Sciatic nerve (tissue), 2 donors: ENCODE measurements at places on chromosomes 4 and X.

DNA sequence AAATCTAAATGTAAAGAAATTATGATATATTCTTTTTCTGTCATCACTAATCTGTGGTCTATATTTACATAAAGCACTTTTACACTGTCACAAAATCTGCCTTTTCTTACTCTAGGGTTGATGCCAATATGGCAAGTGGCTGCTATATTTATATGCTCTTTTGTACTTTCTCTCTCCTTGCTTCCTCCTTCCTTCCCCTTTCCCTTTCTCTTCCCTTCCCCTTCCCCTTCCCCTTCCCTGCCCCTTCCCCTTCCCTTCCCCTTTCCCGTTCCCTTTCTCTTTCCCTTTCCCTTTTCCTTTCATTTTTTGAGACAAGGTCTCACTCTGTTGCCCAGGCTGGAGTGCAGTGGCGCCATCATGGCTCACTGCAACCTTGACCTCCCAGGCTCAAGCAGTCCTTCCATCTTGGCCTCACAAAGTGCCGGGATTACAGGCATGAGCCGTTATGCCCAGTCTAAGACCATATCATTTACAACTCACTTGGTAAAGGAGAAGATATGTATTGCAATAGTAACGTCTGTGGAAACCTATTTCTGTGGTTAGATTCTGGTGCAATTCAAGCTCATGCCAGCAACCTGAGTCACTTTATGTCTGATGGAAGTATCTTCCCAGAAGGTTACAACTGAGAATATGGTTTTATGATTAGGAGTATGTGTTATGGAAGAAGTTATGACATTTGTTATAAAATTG, 13.9 kb upstream of the PLAC8 start:
- no peak for DNase-seq

GRCh38 chr4:181741513-181741912, 501.7 kb upstream of the TENM3 start:
- no peak for DNase-seq

DNA sequence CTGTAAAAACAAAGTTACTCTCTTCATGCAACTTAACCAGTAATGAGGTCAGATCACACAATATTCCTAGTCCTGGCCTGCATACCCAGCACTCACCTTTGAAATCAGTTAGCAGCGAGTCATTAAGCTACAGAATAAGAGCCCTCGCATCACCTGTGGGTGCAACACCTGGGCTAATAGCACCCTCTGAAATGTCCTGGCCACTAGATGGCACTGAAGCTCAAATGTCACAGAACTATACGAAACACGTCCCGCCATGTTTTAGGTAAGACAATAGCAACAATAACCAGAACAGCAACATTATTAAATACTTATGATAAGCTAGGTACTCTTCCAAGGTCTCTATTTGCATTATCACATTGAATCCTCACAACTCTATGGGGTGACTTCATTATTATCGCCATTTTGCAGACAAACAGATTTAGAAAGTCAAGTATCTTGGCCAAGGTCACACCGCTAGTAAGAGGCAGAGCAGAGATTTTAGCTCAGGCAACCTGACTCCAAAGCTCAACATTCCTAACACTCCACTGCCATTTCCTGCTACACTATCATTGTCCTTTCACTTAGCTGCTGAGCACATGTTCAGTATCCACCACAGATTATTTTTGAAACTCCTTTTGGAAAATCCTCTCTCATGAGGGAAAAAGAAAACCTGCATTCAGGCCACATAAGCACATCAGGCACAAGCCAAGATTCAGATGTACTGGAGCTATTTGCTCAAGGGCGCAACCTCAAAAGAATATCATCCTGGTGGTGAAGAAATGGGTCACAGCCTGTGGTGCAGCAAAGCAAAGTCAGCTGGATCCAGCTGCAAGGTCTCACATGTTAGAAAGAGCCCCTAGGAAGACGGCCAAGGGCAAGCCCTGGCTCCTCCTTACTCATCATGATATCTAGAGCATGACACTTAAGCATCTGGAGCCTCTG, 59.5 kb upstream of the KDR start:
- no peak for DNase-seq

DNA sequence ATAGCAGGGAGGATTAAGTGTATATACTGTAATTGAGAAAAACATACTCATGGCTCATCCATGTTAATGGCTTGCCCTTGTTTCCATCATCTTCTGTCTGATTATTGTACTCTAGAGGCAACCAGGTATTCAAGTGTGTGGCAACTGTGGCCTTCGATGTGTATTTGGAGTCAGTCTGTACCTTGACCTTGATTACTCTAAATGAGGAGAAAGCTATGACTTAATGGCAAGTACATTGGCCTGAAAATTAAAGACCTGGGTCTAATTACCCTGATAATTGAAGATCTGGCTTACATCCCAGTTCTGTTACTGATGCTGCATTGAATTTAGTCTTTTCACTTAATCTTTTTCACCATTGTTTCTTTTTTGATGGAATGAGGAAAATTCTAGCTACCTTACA, 409.2 kb downstream of the CCSER1 start:
- no peak for DNase-seq

GRCh38 chr4:188032170-188032569, 36.6 kb downstream of the ZFP42 start:
- no peak for DNase-seq

- no peak for DNase-seq
Measured at GRCh38 chr4:127709456-127709855, 20.7 kb upstream of the SLC25A31 start.

DNA sequence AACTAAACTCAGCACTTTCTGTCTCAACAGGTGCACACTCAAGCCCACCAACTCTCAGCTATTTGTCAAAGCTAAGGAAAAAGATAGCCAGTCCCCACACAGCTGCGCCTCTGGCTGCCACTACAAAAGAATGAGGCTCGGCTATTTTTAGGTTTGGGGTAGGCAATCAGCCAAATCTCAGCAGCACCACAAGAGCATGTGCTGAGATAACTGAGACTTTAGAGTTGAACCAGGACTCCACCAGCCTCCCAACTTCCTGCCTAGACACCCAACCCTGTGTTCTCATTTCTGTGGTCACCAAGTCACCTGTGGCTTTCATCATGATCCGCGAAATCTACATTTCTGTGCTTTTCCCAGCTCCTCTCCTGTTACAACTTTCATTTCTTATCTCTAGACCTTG, 28.0 kb downstream of the DMD start:
- no peak for DNase-seq
